ENCODE measurements at places on chromosomes 11 and 22. TPM values are rescaled to one million over a fixed set of nuclear protein-coding genes. Genes with fewer than 3 reads are reported as not detected.

DNA sequence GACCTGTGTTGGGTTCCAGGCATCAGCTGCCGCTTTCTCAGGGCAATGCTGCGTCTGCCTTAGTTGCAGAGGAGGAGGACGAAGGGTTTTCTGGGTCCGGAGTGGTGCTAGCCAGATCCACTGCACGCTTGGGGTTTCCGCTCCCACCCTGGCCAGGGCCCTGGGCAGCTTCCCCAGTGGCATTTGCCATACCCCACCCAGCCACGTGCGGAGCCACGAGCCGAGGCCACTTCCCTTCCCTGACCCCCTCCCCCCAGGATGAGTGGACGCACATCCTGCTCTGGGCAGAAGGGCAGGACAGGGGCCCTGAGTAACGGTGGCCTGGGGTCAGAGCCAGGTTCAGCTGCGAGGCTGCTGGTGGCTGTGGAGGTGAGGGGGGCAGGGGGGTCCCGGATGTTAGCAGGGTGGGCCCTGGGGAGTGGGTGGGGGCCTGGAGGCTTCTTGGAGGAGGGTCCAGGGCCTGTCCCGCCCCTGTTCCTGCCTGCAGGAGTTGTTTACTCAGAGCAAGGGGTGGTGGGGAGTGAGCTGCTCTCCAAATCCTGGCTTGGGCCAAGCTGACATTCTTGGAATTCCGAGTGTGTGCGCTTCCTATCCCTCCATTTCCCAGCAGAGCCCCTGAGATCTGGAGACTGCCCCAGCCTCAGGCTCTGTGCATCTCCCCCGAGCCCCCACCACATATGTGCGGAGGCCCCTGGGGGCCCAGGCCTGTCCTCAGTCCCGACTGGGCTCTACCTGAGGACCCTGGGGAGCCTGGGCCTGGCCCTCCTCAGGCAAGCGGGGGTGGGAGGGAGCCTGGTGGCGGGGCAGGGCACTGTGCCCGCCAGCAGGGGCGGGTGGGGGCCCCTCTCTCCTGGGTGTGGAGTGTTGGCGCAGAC, 1.4 kb downstream of the TSPAN4 start:
- DNase-seq, result no peak

- DNase-seq, result no peak
Measured at GRCh38 chr11:120563703-120564572, 52.4 kb downstream of the GRIK4 start.

The TYR gene
- total RNA-seq, result not detected

- no peak for DNase-seq
Measured at GRCh38 chr11:58776891-58777710, 45.4 kb upstream of the GLYAT start.

- DNase-seq, result no peak
Measured at GRCh38 chr22:37330200-37331033, 48.1 kb downstream of the CYTH4 start.

DNA sequence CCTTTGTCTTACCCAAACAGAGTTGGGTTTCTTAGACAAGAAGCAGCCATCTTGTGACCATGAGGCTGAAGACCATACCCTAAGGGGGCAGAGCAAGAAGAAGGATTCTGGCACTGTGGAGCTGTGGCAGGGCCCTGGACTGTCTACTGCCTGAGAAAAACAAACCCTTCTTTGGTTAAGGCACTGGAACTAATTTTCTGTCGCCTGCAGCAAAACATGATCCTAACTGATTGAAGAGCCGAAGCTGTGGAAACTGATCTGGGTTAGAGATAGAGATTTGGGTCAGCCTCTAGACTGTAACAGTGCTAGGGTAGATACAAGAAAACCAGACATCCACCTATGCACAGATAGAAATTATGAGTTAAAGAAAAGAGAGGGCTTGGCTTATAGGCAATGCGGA, 11.3 kb upstream of the ACER3 start:
- no peak for DNase-seq

- DNase-seq, result no peak
Measured at GRCh38 chr11:73942010-73942409, 8.8 kb upstream of the DNAJB13 start.

The FLRT1 gene
- 0.06 TPM for total RNA-seq

GRCh38 chr11:92865352-92865751, 104.1 kb upstream of the MTNR1B start:
- no peak for DNase-seq

GRCh38 chr11:126519764-126520734, 164.6 kb downstream of the ST3GAL4 start:
- no peak for DNase-seq

The C11orf71 gene
- total RNA-seq, result 4.0 TPM

DNA sequence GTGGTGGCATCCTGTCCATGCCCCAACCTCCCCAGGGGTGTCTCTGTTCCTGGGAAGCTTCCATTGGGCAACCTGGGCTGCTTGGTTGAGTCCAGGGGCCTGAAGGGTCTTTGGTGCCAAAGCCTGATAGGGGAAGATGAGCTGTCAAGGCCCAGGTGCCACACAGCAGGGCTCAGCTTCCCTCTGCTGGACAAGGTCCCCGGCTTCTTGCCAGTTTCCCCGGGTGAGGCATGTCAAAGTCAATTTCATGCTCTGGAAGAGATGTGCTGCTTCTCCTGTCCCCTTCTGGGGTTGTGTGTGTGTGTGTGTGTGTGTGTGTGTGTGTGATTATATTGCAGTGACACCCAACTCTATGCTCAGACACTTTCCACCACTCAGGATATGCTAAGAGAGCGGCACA, 26.9 kb downstream of the TP53I11 start:
- no peak for DNase-seq

The ANO1 gene
- total RNA-seq, result 5.1 TPM

GRCh38 chr11:19398772-19399527, 158.2 kb upstream of the E2F8 start:
- DNase-seq, result no peak

DNA sequence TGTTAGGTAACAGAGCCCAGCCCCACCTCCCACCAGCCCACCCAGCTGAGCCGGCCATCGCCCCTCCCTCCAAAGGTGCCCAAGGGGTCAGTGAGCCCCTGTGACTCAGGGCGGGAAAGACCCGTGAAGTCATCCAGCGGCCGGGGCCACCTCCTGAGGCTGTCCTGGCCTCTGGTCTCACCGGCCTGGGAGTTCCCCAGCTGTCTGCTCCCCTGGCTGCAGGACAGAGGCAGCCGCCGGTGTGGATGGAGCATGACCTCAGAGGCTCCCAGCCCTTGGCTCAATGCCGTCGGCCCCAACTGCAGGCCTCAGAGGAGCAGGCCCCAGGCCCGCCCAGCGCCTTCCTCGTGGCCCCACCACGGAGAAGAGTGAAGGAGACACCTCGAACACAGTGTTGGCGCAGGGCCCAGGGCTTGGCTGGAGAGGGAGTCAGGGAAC, 28.7 kb downstream of the RPL3 start:
- no peak for DNase-seq

The NLRP6 gene
- 1.3 TPM for total RNA-seq

DNA sequence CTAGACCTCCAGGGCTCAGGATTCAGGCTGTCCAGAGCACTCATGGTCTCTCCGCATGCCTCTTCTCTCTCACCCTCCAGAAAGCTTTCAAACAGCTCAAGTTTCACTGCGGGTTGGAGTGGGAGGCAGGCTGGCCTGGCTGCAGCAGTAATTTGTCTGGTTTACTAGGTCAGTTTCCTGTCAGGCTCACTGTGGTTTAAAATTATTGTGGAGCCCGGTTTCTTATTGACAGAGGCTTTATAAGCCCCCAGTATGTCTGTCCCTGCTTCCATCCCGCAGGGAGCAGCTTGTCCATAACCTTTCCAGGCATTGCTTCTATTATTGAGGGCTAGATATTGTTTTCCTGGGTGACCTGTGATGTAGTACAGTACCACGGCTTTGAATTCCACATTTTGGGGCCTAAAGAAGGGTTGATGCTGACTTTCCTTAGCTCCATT, 235.3 kb upstream of the SORL1-AS1 start:
- no peak for DNase-seq

- no peak for DNase-seq
Measured at GRCh38 chr22:43441216-43441615, 29.4 kb downstream of the MPPED1 start.

DNA sequence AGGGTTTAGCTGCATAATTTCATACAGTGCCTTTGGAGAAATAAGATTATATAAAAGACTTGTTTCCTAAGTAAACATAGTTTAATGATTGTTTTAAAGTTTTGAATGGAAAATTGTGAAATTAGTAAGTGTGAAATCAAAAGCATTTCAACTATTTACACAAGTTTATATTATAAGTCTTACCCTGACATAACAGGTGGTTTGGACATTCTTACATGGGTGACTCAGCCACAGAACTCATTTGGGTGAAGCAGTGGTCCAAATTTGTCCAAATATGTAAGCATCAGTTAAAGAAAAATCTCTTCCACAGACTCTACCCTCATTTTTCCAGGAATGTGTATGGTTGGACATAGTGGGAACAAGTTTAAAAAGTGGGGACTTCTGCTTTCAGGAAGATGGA, 68.0 kb downstream of the USP47 start:
- no peak for DNase-seq

All from esophagus squamous epithelium (tissue), 5 donors.